NCI-H1694 treated with DMSO at 0.1 percent for 48 hours (cell line): ENCODE measurements at places on chromosomes 13 and 19.
A peak's percentile ranks its signal among the peaks of the same experiment; 100 is the strongest.

DNA sequence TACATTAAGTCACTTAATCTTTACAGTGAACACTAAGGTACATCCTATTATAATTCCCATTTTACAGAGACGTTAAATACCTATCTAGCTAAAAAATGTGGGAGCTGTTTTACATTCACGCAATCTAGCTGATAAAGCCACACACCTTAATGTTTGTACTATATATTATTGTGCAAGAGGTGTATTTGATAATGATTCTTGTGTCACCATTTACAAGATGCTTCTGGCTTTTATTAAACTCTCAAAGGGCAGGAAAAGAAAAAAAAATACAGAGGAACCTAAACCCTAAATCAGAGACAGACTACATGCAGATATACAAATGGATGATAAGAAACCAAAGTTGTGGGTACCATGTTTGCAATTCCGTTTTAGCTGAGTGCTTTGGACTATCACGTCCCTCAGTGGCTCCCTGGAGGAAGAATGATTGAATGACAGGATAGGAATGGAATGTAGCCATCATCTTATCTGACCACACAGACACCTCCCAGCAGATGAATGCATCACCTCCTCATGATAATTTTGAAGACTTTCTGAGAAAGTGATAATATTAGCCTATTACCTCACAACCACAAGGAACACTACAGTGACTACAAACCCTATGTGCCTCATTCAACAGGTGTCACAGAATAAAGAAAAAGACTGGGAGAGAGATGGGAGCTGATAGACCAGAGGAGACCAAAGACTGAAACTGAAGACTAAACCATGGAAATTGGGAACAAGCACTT, 230.5 kb upstream of the SERP2 start:
- DNase-seq = no peak

- no peak for DNase-seq
These were observed 3.3 kb upstream of the RGL3 start for GRCh38 chr19:11422163-11423065.

DNA sequence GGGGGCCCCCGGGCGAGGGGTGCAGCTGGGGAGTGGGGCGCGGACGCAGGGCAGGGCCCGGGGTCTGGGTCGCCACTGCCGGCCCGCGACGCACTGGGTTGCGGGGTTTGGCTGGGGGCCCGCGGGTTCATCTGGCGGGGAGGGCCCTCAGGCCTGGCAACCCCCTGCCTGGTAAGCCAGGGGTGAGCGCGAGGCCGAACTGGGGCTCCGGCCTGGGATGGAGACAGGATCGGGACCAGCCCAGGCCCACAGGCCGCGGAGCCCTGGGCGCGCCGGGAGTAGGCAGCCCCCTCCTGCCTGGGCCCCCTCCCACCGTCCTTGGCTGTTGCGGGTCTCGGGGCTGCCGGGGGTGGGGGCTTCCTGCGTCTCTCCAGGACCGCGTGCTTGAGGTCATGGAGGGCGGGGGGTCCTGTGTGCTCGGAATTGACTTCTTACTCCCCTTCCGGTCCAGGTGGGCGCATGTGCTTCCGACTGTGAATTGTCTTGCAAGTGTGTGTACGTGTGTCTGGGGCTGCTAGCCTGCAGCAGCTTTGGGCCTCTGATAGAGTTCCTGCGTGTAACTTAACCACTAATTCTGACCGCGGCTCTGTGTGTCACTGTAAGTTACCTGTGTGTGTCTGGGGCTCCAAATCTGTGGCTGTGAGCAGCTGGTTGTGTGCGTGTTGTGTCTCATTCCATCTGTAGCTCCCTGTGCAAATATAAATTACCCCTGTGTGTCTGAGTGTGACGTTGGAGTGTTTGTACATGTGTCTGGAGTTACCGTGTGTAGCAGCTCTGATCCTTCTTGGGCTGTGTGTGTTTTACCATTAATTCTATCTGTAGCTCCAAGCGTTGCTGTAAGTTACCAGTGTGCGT, 751 bp downstream of the GRAMD1A start:
- DNase-seq = peak; percentile 44

DNA sequence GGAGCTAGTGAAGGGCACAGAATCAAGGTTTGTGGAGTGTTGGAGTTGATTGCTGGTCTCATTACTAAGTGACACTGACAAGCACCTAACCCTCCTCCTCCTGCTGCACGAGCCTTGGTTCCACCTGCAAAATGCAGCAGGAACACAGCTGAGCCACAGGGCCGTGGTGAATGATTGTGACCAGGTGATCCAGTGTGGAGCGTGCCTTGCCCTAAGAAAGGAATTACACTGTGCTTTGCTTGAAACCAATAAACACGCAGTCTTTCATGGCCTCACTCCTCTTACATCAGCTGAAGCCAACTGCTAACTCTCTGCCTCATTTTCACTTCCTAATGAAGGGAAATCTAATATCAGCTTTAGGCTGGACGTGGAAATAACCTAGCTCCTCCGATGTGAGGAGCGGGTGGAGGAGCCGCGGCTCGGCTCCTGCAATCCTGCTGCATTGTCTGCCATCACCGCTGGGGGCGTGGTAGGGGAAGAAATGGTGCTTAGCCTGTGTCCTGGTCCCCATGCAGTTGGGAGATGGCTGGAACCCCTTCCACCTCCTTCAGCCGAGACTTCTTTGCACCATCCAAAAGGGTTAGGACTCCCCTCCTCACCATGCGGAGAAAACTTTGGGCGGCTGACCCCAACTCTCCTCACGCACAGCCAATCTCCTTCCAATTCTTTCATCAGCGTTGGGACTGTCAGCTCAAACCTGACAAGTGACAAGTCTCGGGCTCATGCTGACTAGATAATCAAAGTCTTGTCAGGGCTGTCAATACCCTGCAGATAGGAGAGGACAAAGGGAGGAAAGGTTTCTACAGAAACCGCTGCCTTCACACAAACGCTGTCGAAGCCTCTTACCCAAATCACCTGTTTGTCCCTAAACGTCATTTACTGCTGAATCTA, 427.9 kb downstream of the ZNF536 start:
- no peak for DNase-seq

- DNase-seq = peak; percentile 11
These were observed 12.3 kb upstream of the ZNF180 start for GRCh38 chr19:44512326-44513298.

- DNase-seq = peak; percentile 89
These were observed 172.8 kb downstream of the DNAJC15 start for GRCh38 chr13:43196086-43196621.

DNA sequence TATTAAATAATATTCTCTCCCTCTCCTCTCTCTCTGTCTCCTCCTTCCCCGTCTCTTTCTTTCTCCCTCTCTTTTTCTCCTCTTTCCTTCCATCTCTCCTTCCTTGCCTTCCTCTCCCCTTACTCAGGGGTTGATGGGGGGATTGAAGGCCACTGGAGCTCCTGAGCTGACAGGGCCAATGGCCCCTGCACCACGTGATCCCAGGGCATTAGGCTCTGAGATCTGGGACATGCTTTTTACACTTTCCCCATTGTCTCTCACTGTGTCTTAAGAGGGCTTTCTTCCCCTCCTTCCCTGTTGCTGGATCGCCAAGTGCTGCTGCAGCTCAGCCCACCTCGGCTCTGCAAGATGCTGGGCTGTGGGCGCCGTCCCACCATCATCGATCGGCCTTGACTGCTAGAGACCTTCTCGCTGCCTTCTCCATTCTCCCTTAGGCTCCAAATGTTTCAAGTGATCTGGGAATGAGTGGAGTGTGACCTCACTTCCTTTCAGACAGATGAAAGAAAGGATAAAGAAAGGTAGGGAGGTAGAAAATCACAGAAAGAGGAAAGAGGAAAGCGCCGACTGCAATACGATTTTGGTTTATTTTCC, 42.2 kb downstream of the COL4A1 start:
- DNase-seq = no peak

DNA sequence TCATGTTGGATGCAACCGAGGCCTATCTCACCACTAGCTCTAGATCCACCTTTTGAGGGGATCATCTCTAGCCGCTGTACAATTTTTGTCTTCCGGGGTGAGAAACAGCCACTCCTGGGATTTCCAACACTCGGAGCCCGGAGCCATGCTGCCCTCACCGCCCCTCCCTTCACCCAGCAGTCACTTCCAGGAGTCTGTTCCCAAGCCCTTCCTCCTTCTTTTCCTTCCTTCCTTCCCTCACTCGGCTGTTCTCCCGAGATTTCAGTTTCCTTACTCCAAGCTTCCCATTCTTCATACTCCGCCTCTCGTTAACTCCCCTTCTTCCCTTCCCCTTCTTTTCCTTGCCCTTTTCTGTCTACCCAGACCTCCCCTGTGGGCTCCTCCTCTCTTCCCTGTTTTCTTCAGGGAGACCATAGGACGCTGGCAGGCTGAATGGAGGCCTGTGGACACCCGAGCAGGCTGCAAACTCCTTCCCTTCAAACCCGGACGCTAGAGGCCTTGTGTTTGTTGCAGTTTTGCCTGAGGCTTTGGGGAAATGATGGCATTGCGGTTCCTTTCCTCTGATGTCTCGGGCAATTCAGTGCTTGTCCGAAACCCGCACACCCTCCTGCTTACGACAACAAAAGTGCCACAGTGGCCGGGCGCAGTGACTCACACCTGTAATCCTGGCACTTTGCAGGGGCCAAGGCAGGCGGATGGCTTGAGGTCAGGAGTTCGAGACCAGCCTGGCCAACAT, 96.0 kb downstream of the CAB39L start:
- no peak for DNase-seq

GRCh38 chr13:37505531-37505930, 93.0 kb downstream of the POSTN start:
- DNase-seq = no peak

DNA sequence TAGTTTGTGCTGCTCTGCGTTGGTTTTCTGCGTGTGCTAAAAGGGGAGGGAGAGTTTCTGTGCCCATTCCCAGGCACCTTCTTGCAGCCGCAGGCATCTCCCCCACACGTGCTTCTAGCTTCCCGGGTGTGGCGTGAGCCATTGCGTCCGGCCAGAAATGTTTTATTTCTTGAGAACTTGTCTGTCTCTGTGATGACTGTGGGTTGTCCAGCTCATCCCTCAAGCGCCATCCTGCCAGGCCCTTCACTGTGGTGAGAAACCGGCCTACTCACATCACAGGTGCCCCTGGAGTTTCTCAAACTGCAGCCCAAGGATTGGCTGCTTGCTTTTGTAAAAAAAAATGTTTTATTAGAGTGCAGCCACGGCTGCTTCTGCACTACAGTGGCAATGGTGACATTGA, 24.2 kb downstream of the EPN1 start:
- DNase-seq = no peak

DNA sequence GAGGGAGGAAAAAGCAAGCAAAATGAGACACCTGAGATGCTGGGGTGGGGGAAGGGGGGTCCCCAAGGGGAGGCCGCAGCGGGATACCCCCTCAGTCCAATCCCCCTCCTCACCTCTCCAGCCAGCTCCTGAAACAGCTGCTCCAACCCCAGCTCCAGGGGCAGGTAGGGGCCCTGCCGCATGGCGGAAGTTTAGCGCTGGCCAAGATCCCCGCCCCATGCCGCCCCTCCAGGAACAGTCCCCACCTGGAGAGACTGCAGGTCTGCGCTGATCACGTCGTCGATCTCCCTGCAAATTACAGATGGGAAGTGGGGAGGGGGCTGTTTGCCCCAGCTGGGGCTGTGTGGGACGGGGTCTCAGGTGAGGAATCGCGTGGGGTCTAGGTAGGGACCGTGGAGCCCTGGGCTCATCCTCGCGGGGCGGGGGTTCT, 9.0 kb downstream of the CAPN12 start:
- no peak for DNase-seq

DNA sequence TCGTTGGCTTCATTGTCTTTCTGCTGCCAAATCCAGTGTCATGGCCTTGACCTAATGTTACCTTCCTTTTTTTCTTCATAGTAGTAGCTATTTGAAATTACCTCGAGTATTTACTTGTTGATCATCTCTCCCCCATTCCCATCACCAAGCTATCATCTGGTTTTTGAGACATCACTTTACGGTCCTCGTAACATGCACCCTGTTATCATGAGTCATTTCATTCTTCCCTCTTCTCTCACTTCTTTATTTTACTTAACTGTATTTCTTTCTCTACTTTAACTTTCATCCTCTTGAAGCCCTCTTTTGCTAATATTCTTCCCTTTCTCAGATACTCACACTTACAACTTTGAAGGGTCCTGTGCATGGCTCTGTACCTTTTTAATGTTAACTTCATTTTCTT, 31.8 kb downstream of the TPP2 start:
- no peak for DNase-seq

- no peak for DNase-seq
These were observed 11.4 kb downstream of the XRCC1 start for GRCh38 chr19:43563816-43564457.

- DNase-seq = no peak
These were observed 16.6 kb downstream of the MED4 start for GRCh38 chr13:48078251-48078656.

DNA sequence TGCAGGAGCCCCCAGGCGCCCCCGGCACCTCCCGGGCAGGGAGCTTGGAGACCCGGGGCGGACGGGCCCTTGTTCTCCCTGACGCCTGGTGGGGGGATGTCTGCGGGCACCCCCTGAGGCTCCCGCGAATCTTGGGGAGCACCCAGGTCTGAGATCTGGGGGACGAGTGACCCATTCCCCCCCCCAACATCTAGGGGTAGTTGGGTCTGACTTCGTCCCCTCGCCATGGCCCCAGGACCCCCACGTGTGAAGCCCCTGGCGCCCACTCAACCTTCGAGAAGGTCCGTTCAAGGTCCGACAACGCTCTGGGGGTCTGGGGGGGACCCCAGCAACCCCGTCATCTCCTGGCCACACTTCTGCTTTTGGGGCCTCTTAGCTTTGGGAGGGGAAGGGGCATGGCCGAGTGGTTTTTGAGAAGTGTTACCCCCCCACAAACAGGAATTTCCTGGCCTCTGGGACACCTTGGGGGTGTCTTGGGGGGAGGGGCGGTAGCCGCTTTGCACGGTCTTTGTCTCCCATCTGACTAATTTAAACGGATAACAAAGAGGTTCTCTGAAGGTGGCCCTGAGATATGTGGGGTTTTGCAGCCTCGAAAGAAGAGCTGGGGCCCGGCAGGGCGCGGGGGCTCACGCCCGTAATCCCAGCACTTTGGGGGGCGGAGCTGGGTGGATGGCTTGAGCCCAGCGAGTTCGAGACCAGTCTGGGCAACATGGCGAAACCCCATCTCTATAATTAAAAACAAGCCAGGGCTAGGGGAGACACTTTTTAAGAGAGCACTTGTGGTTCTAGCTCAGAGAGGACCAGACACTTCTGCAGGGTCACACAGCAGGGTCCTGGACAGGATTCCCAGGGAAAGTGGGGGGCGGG, 608 bp downstream of the CNN2 start:
- no peak for DNase-seq

DNA sequence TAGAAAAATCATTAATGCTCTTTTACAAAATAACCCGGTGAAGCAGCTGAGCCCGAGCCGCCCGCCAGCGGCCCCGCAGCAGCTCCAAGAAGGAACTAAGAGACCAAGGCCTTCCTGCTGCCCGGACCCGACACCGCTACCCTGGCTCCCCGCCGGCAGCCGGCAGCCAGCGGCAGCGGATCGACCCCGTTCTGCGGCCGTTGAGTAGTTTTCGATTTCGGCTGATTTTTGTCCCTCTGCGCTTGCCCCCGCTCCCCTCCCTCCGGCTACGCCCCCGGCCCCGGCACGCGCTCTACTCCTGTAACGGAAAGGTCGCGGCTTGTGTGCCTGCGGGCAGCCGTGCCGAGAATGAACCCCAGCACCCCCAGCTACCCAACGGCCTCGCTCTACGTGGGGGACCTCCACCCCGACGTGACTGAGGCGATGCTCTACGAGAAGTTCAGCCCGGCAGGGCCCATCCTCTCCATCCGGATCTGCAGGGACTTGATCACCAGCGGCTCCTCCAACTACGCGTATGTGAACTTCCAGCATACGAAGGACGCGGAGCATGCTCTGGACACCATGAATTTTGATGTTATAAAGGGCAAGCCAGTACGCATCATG, at the start of gene PABPC3:
TSS of gene PABPC3 (plus strand) at position 286 of the 603 bp plus-strand sequence. CDS start at position 349, 63 bp downstream.
- no peak for DNase-seq

GRCh38 chr19:38657633-38658222, 10.3 kb downstream of the ACTN4 start:
- no peak for DNase-seq
